ENCODE measurements at places on chromosomes 7 and 10.
A peak's percentile ranks its signal among the peaks of the same experiment; 100 is the strongest.

GRCh38 chr7:2728316-2729030 is 40.5 kb downstream of the AMZ1 start:
- no peak for DNase-seq

DNA sequence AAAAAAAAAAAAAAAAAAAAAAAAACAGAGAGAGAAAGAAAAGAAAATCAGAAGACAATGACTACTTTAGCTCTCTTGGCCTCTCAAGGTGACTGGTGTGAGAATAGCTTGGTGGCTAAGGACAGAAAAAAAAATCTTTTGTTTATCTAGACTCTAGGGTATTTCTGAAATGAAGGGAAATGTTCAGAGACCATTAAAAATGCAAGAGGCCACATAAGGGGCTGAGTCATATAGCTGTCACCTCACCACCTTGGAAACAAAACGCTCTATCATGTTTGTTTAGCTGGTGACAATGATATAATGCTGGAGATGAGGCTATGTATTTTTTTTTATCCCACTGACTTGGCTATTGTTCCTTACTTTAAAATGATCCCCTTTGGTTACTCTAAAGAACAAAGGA is 287.0 kb upstream of the CDC14C start:
- no peak for DNase-seq

DNA sequence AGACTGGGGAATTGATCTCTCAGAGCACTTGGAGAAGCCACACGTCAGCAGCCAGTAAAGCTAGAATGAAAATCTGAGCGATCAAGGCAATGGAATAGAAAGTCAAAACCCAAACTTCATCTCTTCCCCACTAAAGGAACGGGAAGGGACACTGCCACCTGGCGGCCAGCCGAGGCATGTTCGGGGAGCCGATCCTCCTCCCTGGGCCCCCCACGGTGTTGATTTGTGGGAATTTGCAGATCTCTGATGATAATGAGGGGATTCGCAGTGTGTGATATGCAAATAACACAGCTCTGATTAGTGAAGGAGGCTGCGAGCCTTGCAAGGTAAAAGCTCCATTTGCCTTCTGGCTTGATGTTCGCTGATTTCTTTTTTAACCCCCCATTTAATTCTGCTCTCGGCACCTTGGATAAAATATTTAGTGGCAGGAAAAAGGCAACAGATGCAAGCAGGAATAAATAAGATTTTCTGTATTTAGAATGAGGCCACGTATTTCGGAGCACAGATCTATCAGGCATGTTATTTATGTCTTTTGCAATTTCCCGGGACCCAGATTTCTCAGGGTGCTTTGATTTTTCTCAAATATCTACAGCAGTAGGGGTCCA is 258.6 kb downstream of the PAXIP1 start:
- no peak for DNase-seq

GRCh38 chr7:155353256-155353897 is 55.7 kb downstream of the INSIG1 start:
- DNase-seq: no peak

DNA sequence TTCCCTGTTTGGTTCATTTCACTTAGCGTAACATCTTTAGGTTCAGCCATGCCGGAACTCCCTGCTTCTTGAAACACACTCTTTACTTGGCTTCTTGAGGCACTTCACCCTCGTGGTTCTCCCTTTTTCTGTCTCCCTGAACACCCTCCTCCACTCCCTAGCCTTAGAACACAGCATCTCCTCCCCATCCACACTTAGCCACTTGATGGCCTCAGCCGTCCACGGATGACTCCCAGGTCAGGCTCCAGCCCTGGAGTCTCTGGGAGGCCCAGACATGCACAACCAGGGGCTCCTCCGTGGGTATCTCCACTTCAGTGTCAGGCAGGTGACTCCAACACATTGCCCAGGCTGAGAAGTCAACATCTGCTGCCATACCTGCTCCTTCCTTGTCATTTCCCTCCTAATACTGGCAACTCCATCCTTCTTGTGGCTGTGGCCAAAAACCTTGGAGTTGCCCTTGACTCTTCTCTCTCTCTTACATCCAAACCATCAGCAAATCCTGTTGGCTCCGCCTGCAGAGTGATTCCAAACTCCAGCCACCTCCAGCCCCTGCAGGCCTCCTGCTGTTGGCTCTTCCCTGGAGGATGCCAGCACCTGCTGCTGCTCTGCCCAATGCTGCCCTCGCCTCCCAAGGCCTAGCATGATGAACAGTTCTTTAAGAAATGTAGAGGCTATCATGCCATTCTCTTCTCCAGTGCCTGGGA is 8.4 kb upstream of the INMT start:
- DNase-seq: no peak

- no peak for DNase-seq
Measured at GRCh38 chr7:24290004-24290641, 6.1 kb downstream of the NPY start.

DNA sequence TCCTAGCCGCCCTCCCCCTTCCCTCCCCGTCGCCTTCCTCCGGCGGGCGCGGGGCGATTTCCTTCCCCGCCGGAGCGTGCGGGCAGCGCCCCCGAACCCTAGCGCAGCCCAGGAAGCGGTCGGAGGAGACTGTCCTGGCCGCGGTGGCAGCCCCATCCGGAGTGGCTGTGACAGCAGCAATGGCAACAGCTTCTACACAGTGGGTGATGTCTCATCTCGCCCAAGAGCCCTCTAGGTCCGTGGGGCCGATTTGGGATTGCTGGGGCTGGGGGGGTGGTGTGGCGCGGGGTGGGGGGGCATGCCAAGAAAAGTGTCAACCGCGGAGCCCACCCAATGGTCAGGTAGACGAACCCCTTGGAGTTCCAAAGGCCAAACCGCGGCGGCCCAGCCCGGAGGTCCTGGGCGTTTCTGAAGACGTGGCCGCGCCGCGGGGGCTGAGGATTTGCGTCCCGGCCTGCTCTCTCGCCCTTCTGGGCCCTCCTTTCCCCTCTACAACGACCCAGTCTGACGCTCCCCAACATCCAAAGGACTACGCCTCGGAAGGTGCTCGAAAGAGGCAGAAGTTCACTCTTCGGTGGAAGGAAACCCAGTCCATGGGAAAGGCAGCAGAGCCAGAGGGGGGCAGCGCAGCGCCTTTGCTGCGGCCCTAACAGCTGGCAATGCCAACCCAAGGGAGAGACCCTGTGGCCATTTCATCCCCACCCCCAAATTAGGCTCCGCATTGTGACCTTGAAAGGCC is 603 bp upstream of the TWIST1 start:
- DNase-seq: no peak

DNA sequence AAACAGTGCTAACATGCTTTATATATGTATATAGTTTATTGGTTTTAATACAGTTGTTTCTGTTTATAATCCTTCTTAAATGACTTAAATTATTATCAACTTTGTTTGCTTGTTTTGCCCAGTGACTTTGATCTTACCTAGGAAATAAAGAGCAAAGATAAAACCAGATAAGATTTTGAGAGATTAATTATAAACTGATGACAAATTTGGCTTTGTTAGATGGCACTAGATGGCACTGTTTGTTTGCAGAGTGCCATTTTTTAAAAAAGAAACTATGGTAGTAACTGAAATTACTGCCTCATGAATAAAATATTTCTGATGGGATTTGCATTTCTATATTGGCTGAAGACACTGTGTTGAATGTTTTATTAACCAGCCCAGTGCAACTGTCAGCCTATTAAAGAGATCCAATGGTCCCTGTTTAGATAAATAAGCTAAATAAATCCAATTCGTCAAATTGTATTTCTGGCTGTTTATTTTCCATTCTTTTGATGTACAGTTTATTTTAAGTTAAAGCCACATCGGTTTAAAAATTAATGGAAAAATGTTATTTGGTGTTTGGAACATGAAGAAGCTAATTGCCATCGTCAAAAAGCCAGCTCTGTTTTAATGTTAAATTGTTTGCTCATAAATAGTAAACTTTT is 28.7 kb downstream of the VTI1A start:
- no peak for DNase-seq

- no peak for DNase-seq
Measured at GRCh38 chr7:93923942-93924341, 2.4 kb downstream of the GNG11 start.

DNA sequence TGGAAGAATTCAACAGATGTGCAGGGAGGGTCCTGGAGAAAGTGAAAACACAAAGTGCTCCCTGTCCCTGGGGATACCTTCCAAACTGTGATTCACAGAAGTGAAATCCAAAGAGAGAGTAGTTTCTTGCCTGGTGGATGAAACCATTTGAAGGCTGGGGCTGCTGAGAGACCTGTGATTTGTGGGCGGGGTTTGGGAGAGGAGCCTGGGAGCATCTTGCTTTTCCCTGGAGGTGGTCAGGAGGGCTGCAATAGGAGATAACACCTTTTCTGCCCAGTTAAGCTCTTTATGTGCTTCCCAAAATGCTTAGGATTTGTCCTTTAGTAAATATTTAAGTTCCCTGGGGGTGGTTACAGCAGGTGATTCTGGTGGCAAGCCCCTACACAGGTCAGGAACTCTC is 105.3 kb upstream of the TPK1 start:
- no peak for DNase-seq

DNA sequence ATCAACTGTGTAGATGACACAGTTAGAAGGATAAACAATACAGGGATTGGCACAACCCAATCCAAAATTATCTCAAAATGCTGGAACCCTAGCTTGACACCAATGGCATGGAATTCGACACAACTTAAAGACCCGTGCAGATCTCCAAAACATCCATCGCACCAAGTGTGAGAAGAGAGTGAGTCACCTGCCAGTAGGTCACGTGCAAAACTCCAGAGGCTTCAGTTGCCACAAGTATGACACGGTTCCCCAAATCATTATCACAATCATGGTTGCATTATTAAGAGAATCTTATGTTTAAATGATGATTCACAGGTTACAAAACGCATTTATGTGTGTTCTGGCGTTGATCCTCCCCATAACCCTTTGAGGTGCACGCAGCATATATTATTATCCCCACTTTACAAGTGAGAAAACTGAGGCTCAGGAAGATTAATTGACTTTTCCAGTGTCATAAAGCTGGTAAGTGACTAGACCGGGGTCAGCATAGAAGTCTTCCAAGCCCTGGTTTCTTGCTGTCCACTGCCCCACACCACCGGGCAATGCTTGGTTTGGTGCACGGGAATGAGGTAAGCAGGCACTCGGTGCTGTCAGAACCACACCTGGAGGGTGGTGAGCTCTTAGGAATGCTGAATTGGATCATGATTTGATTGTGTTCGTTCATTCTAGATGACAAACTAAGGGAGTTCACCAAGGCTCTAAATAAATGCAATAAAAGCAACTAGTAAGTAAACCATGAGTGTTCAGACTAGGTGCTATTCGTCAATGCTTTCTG is 23.6 kb upstream of the STK17A start:
- DNase-seq: no peak

- DNase-seq: no peak
Measured at GRCh38 chr7:43621729-43622448, 39.0 kb downstream of the STK17A start.

- DNase-seq: peak; percentile 48
Measured at GRCh38 chr7:8418629-8419245, 14.7 kb upstream of the NXPH1 start.

DNA sequence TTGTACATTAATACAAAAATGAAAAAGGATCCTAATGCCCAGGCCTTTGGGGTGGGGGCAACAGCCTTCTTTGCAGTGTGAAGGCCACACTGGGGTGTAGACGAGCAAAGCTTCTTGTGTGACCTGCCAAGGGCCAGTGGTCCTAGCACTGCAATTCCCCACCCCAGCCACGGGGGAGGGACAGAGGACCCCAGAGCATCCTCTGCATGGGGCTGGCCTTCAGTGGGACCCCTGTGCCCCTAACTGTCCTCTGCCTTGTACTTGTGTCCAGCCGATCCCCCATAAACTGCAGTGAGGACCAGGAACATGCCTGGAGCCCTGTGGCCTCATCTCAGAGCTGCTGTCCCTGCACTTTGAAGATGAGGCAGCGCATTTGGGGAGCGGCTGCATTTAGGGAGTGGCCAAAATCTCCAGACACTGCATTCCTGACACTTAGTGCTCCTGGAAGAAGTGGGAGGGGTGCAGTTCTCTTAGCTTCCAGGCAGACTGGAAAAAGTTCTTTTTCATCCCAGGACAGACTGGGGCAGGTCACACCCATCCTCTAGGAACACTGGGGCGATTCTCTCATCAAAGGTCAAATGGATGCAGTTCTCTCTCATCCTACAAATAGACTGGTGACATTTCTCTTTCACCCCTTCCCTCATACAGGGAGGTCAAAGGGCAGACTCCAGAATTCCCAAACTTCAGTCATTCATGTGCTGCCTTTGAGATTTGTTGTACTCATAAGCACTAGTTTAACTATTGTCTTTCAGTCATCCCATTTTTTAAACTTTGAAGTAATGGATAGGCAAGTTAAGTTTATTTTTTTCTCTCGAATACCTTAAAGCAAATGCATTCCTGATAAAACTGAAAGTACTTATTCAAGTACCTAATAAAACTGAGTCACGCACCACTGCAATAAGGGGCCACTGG is 922 bp upstream of the MYO1G start:
- DNase-seq: no peak

DNA sequence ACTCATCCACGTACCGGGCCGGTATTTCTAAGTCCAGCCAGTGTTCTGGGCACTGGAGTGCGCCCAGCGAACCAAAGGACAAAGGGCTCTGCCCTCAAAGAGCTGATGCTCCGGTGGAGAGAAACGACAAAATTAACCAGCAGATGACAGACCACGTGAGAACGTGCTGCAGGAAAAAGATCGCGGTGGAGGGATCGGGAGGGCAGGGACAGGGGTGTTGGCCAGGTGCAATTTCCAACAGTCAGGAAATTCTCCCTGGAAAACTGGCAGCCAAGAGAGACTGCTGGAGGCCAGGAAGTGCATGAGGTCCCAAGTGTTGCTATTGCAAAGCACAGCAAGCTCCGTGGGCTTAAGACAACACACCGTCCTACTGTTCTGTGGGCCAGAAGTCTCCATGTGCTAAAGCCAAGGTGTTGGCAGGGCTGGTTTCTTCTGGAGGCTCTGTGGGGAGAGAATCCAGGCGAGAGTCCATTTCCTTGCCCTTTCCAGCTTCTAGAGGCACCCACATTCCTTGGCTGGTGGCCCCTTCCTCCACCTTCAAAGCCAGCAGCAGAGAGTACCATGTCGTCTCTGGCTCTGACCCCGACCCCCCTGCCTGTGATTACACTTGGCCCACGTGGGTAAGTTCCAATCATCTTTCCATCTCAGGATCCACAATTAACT is 21.3 kb upstream of the AMZ1 start:
- no peak for DNase-seq

DNA sequence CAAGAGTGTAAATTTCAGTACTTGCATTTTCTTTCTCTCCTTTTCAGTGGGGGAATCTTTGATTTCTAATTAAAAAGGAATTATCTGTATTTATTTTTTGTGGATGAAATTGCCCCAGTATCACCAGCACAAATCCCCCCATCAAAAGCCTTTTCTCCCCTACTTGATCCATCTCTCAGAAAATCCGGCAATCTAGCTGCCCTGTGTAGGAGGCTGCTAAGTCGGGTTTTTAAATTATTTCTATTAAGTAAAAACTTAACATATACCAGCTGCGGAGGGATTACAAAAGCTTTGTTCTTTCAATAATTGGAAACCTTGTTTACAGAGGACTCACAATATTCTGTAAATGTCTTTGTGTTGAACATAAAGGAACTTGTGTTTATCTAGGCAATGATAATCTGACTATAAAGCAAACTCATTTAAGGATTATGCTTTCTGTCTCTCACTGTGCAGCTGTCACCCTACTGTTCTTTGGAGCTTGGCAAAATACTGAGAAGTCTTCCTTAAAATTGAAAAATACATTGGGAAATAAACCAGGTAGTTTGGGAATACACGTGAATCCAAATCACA is 177.4 kb upstream of the PRR15 start:
- no peak for DNase-seq
